ENCODE measurements at places on chromosomes 6 and 20.
A peak's percentile ranks its signal among the peaks of the same experiment; 100 is the strongest.

DNA sequence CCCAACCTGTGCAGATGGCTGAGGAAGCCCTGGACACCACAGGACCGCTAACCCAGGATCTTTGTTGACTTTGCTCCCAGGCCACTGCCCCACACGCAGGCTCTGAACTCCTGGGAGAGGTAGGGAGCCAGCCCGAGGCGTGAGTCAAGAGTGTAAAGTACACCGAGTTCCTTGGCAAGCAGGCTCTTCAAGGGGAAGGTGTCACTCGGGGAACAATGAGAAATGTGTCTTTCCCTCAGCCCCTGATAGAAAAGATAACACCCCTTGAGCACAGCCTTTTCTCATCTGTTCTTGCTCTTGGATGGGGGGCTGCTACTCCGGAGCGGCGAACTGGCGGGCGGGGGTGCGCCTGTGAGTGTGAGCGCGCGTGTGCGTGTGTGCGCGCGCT, 472 bp upstream of the EDN3 start:
- DNase-seq = no peak

GRCh38 chr6:70309243-70309642, 6.4 kb upstream of the COL9A1 start:
- DNase-seq = no peak

DNA sequence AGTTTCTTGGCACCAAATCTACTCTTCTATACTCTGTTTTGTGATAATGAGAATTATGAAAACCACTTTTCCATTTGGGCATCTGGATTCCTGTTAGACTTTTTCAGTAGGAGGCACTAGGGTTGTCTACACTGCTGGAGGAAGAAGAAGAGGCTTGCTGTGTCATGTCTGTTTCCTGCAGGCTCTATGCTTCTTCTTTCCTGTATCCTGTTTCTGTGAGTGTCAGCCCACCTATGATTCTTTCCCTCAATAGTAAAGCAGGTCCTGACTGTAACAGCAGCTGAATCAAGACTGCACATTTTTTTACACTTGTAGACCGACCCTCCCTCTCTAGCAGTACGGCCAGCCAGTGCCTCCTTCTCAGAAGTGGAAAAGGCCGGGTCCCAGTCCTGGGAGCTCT, 603.9 kb downstream of the HDGFL1 start:
- no peak for DNase-seq

- DNase-seq = peak; percentile 33
These were observed 69.0 kb downstream of the MOCS1 start for GRCh38 chr6:39865011-39865888.

DNA sequence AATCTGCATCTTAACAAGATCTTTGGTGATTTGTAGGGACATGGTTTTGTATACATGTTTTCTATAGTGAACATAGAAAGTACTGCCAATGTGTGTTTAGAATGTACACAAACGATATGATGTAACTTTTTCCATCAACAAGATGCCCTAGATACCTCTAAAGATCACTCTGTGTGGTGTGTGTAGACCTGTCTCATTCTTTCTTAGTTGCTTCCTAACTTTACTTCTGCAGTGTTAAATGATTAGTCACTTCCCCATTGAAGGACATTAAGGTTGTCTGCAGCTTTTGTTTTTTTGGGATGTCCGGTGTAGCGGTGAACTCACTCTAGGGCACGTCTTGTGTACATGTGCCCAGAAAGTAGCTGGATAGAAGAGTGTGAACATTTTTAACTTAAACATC, 35.9 kb downstream of the CDYL start:
- no peak for DNase-seq

- DNase-seq = no peak
These were observed 135.4 kb downstream of the NRN1 start for GRCh38 chr6:5871296-5871695.

GRCh38 chr6:136086686-136087085, 163.4 kb downstream of the MTFR2 start:
- DNase-seq = peak; percentile 6

DNA sequence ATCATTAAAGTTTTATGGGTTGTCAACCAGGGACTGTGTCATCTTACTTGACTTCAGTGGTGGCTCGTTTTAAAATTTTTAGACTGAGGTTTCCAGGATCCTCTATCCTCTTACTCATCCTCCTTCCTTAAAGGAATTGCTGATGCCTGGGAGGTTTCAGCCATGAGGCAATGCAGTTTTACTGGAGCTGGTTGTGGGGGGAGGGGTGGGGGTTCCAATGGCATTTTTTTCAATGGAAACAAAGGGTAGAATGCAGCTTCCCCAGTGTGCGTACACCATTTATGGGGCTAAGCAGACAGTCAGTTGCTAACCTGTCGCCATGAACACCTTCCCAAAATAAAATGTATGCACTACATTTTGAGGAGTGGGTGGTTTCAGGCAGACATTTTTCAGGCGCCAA, 88.0 kb downstream of the METTL24 start:
- no peak for DNase-seq

DNA sequence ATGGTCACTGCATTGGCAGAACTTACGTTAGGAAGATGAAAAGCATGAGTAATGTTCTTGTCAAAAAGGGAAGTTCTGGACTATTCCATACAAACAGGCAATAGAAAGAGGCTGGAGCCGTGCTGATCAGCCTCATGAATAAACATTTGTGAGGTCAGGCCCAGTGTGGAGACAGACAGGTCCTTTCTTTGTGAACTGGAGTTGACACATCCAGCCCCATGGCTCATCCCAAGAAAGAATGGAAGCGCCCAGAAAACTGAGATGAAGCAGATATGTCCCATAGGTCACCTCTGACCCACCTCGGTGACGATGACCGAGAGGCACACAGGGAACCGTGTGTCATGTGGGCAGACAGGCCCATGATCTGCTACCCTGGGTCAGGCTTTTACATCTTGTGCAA, 276.0 kb upstream of the SGK1 start:
- no peak for DNase-seq

Measured in NCI-H1694 (cell line).